ENCODE measurements at places on chromosomes 2 and 18.

DNA sequence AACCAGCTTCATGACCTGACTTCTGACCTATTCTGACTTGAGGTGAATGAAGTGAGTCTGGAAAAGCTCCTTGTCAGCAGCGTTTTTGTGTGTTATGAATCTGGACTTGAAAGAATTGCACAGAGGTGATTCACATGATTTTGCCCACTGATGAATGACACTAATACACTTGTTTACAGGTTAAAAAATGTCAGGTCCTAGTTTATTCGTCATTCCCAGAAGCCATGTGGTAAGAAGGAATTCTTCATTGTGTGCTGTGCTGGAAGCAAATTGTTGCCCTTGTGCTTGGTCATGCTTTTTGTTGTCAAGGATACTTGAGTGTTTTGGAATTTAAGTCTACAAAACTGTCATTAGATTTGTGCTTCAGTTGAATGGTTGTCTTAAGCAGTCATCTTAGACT is 15.5 kb downstream of the SEC11C start:
- no peak for DNase-seq

DNA sequence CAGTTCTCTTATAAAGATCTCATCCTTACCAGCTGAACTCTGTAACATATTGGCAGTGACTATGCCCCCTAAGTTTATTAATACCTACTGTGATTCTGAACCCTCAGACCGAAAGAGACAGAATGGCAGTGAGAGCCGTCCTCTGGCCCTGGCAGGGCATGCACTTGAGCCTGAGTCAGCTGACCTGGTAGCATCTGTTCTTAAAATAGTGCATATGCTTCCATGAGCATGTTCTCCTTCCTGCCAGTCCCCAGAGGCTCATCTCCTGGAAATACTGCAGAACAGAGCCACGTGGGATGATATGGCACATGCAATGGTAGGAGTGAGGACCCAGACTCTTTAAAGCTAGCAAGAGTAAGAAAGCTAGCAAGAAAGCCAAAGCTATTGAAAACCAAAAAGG is 59.0 kb downstream of the RASGRP3 start:
- DNase-seq, result no peak

- DNase-seq, result no peak
Measured at GRCh38 chr2:16282511-16282910, 342.2 kb downstream of the MYCN start.

DNA sequence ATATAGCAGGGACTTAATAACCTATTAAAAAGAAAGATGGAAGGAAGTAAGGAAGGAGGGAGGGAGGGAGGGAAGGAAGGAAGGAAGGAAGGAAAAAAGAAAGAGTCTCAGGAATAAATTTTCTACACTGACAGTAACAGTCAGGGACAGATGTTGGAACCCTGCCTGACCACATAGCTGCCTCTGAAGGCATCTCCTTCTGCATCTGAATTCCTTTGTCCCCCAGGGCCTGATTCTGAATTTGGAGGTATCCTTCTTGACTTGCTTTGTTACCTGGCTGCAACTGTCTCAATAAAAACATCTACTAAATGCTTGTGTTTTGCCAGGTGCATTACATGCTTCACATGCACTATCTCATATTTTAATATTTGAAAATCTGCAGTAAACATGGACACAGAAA is 17.4 kb upstream of the LRATD1 start:
- no peak for DNase-seq

GRCh38 chr2:34875091-34875745 is 1276.1 kb upstream of the FAM98A start:
- DNase-seq, result no peak

- DNase-seq, result peak; percentile 66
Measured at GRCh38 chr2:159226059-159226461, 60.4 kb downstream of the WDSUB1 start.

- no peak for DNase-seq
Measured at GRCh38 chr2:44947028-44947375, 5.5 kb downstream of the SIX3 start.

DNA sequence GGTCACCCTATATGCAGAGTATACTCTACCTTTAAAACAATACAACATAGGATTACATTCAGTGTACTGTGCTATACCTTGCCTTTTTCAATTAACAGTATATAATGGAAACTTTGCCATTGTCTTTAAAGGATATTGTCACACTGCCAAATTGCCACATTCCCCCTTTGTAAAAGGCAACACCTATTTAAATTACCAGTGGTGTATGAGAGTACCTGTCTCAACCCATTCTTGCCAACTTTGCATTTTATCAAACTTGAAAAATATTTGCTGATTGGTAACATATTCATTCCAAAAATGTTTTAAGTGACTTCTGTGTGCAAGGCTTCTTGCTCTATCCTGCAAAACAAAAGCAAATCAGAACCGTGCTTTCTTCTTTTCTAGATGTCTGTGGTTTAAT is 92.9 kb downstream of the FMNL2 start:
- no peak for DNase-seq

DNA sequence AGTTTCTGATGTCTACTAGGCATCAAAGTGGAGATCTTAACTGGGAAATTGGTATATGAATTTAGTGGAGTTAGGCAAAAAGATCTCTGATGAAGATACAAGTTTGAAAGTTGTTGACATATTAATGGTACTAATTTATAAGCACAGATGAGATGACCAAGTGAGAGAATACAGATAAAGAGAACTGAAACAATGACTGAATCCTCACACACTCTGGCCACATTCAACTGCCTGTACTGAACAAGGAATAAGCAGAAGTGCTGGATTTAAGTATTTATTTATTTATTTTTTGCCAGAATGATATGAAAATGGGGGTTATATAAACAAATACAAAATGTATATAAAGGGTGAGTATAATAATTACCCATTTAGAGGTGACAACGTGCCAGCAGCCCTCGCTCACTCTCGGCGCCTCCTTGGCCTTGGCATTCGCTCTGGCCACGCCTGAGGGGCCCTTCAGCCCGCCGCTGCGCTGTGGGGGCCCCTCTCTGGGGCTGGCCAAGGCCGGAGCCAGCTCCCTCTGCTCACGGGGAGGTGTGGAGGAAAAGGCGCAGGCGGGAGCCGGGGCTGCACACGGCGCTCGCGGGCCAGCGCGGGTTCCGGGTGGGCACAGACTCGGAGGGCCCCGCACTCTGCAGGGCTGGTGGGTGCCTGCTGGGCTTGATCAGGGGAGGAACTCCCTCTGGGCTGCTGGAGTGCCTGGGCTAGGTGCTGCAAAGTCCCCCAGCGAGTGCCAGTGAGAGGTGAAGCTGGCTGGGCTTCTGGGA is 1363.9 kb upstream of the CRIM1 start:
- no peak for DNase-seq

DNA sequence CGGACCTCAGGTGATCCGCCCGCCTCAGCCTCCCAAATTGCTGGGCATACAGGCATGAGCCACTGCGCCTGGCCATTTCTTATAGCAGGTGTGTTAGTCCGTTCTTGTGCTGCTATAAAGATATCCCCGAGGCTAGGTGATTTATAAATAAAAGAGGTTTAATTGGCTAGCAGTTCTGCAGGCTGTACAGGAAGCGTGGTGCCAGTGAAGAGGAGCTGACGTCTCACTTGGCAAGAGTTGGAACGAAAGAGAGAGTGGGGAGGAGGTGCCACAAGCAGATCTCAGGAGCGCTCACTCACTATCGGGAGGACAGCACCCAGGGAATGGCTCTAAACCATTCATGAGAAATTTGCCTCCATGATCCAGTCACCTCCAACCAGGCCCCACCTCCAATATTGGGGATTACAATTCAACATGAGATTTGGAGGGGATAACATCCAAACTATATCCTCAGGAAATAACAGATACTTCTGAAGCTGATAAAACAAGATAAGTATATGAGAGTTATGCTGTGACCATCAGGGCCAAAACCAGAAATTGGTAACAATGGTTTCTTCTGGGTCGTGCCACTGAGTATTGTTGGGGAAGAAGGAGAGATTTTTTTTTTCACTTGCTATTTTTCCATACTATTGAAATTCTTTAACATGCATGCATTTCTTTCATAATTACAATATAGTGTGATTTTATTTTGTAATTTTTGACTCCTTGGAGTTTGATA is 7.4 kb upstream of the RMC1 start:
- DNase-seq, result no peak

DNA sequence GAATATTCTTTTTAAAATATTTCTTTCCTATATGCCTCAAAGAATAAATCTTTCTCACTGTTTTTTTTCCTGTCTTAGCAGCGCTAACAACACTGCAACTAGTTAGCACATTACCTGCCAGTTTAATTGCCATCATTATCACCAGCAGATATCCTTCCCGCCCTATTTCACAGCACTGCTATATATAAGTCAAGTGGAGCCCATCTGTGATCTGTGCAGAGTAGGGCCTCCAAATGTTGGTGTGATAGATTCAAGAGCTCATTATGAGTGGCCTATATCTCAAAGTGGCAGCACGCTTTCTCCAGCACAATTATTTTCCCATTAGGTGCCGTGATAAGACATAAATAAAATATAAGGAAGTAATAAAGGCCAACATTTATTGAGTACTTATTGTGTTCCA is 19.8 kb upstream of the RGPD4 start:
- DNase-seq, result no peak

GRCh38 chr2:130371723-130372054 is 15.8 kb downstream of the PTPN18 start:
- DNase-seq, result peak; percentile 69

DNA sequence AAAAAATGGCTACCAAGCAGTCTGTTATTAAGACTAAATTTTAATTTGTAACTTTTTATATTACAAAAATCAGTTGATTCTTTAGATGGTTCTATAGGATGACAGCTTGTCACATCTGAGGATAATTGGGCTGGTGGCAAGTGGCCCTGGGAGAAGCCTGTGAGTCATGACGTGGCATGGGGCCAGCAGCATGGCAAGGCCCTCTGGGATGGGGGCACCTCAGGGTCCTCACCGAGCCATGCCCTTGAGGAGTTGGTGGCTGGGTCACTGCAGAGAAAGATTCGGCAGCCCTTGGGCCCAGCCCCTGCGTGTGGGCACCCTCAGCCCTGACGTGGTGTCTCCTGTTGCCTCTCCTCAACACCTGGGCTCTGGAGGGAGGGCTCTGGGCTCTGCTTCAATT is 49.7 kb downstream of the STK25 start:
- no peak for DNase-seq

- no peak for DNase-seq
Measured at GRCh38 chr18:49899657-49900330, 86.5 kb upstream of the ACAA2 start.

DNA sequence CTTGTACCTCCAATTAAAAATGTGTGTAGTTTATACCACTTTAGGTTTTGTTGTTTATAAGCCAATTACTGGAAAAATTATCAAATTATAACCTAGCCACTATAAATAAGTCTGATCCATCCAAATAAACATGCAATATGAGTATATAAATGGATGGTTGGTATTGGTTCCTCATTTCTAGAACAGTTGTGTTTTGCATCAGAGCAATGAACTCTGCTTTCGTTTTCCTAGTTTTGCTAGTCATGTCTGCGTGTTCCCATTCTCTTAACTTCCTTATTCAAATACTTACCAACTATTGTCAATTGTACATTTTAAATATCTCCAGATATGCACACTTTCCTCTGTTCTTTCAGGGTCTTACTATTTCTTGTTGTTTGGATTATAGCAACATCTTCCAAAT is 641.7 kb downstream of the NR4A2 start:
- DNase-seq, result peak; percentile 2

DNA sequence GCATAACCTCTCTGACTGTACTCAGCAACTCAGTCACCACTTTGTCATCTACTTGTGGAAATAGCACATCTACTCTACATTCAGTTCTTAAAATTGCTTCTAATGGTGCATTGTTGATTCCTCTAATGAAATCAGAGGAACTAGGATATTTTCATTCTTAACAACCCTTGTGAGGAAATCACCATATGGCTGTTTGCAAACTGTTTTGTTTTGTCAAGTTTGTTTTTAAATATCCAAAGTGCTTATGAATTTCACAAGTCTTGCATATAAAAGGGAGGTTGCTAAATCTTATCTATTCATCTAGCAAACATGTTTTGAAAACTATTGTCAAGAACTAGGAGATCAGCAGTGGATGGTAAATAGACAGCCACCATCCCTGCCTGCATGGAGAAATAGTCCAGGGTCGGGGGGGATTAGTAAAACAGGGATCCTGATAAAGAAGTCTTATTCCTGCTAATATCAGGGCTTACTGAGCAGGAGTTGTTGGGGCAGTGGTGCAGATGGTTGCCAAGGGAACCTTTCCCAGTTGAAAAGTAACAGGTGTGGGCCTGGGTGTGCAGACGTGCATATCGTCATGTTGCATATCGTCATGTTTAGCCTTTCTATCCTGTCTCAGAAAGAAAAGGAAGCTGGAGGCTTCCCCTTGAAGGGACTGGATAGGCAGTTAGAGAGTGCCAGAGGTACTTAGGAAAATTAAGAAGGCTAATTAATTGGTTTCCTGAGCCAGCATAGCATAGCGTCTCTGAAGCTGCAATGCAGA is 7.5 kb upstream of the MYO3B start:
- no peak for DNase-seq

DNA sequence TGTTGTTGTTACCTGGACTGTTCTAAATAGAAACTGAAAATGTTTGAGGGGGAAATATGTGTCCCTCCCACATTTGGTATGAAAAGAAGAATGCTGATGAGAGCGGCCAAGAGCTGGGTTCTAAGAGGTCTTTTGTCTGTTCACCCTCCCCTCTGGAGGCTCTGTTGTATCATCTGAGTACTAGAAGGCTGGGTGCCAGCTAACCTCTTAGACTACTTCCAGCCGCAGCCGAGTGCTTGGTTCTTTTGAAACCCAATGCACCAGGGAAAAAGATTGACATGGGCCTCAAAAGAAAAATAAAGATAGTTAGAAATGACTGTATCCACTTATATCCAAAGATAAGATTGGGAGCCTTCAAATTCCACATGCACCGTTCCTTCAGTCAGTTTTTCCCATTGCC is 255.9 kb downstream of the TXNL1 start:
- DNase-seq, result no peak
